ENCODE measurements at places on chromosomes 5 and 9. TPM values are rescaled to one million over a fixed set of nuclear protein-coding genes. Genes with fewer than 3 reads are reported as not detected.

The CD72 gene
- total RNA-seq, result 5.2 TPM

The FABP6 gene
- total RNA-seq, result not detected

The IFNA21 gene
- not detected for total RNA-seq

The NMUR2 gene
- not detected for total RNA-seq

The CCT5 gene
- total RNA-seq, result 265 TPM

The STKLD1 gene
- 1.8 TPM for total RNA-seq

The IL17B gene
- total RNA-seq, result not detected

The DBH gene
- 0.19 TPM for total RNA-seq

The LEAP2 gene
- total RNA-seq, result 4.5 TPM

The CTXN3 gene
- not detected for total RNA-seq

The LCN15 gene
- total RNA-seq, result not detected

The STARD4 gene
- 11.1 TPM for total RNA-seq

The HTR1A gene
- not detected for total RNA-seq

The FOXB2 gene
- not detected for total RNA-seq
